Stimulated activated CD4-positive, alpha-beta T cell treated with anti-CD3 and anti-CD28 coated beads, Interleukin-2, amount 100 ng/mL, for 48 hours (primary cell): ENCODE measurements at places on chromosomes 11 and 22.

GRCh38 chr11:36400766-36401455 is 104.8 kb downstream of the PRR5L start:
- no peak for DNase-seq

GRCh38 chr22:35660291-35661127 is 12.3 kb downstream of the APOL6 start:
- DNase-seq, result no peak

- DNase-seq, result no peak
Observed at GRCh38 chr11:76824980-76825725, 35.6 kb upstream of the ACER3 start.

GRCh38 chr11:35911616-35912165 is 32.2 kb upstream of the LDLRAD3 start:
- no peak for DNase-seq

GRCh38 chr11:126163779-126164178 is 47.7 kb downstream of the RPUSD4 start:
- DNase-seq, result no peak

GRCh38 chr22:43200031-43200430 is 13.1 kb upstream of the TTLL12 start:
- DNase-seq, result no peak

GRCh38 chr22:48416396-48417224 is 1411.1 kb downstream of the BRD1 start:
- no peak for DNase-seq
